ENCODE measurements at places on chromosomes 4 and X. TPM values are rescaled to one million over a fixed set of nuclear protein-coding genes. Genes with fewer than 3 reads are reported as not detected.

Gene SUV39H1
- 6.1 TPM for total RNA-seq

Gene CXXC4
- 2.5 TPM for total RNA-seq

Gene NOX1
- total RNA-seq: not detected

Gene SOX3
- total RNA-seq: not detected

Gene FGG
- not detected for total RNA-seq

Gene DOK7
- not detected for total RNA-seq

Gene MUC7
- total RNA-seq: not detected

Gene RHOXF2B
- not detected for total RNA-seq

Gene MAP7D2
- 0.60 TPM for total RNA-seq

Gene HAUS3
- 15.3 TPM for total RNA-seq

Gene SPANXD
- total RNA-seq: not detected

Gene NFXL1
- 16.2 TPM for total RNA-seq

Gene CNGA1
- 7.2 TPM for total RNA-seq

Gene HERC5
- 6.3 TPM for total RNA-seq

Gene OTUD4
- total RNA-seq: 36.9 TPM

Gene GYPB
- total RNA-seq: not detected

Gene MFAP3L
- 22.4 TPM for total RNA-seq

Data from tibial nerve (tissue), 4 donors.